NCI-H345 (cell line): ENCODE measurements at places on chromosomes 12 and 14.

GRCh38 chr14:34237677-34238076, 224.4 kb downstream of the SPTSSA start:
- DNase-seq, result no peak

DNA sequence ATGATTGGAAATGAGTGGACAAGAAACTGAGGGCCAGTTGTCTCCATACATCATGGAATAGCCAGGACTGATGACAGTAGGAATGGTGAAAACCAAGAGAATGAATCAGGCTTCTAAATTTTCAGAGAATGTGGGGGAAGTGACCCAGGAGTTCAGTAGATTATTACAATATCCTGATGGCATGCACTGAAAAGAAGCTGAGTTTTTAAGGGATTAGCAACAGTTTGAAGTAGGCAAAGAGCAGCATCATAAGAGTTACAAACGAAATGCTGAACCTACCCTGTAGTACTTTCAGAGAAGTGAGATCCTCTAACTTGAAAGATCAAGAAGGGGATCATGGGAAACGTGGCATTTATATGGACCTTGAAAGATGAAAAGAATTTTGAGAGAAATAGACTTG, 13.2 kb downstream of the SLC2A14 start:
- no peak for DNase-seq

DNA sequence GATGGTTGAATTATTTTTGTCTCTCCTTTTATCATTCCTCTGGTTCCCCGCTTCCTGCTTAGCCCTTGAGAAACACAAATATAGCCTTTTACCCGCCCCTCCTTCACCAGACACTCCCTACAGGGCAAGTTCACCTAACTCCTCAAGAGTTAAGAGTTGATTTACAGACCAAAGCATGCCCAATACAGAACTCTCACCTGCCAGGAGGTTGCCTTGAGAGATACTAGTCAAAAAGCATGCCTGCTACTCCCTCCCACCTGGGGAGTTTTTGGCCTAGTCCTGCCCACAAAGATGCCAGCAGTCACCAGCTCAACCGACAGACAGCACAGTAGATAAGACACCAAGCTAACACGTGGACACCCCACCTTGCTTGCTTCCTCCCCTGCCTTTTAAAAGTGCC, 11.2 kb downstream of the LGMN start:
- DNase-seq, result no peak

- no peak for DNase-seq
Measured at GRCh38 chr14:104432611-104433231, 146.8 kb upstream of the C14orf180 start.

DNA sequence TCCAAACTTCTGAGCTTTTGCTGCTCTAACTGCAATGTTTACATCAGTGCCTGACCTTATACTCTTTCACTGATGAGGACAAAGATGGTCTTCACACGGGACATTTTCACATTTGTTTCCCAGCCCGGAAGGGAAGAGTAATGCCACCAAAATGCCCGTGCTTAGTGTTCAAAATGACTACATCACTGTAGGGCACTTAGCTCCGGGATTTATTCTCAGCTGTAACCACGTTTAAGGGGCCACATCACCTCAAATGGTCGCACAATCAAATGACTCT, 2.9 kb downstream of the GSG1 start:
- DNase-seq, result no peak

DNA sequence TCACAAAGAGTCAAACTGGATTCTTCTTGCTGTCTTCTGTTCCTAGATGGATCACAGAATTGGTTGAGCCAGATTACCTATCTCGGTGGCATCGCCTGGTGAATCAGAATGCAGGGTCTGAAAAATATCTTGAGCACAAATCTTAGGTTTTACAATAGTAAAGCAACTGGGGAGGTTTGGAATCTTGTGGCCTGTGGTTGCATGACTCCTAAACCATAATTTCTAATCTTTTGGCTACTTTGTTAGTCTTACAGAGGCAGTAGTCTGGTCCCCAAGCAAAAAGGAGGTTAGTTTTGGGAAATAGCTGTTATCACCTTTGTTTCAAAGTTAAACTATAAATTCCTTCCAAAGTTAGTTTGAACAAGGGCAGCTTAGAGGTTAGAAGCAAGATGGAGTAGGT, 1488.5 kb upstream of the FLRT2 start:
- no peak for DNase-seq

- DNase-seq, result no peak
Measured at GRCh38 chr12:7376196-7376595, 67.8 kb downstream of the CD163L1 start.

- DNase-seq, result no peak
Measured at GRCh38 chr12:127231371-127231770, 1035.6 kb upstream of the TMEM132C start.

DNA sequence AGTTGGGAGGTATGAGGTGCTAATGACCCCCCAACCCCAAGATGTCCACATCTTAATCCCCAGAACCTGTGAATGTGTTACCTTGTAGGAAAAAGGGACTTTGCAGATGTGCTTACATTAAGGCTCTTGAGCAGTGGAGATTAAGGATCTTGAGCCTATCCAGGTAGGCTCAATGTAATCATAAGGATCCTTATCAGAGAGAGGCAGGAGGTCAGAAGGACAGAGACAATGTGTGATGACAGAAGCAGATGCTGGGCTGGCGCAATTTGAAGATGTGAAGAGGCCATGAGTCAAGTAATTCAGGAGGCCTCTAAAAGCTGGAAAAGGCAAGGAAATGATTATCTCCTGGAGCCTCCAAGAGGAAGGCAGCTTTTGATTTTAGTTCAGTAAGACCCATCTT, 90.4 kb upstream of the MAX start:
- no peak for DNase-seq
